ENCODE measurements at places on chromosomes 2 and 18.

- no peak for DNase-seq
Observed at GRCh38 chr2:169091256-169091655, 21.9 kb downstream of the DHRS9 start.

GRCh38 chr2:95044601-95045000, 19.1 kb downstream of the MAL start:
- DNase-seq: no peak

- no peak for DNase-seq
Observed at GRCh38 chr18:70260683-70261082, 28.2 kb upstream of the SOCS6 start.

DNA sequence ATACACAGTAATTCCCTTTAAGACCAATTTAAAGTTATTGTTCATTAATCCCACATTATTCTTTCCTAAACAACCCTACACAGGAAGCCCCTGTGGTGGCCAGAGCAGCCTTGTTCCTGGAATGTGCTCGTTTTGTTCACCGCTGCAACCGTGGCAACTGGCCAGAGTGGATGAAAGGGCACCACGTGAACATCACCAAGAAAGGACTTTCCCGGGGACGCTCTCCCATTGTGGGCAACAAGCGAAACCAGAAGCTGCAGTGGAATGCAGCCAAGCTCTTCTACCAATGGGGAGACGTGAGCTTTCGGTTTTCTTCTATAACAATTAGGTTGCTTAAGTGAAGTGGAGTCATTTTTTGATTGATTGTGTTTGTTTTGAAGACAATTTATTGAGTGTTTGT, 101.0 kb downstream of the UNC80 start:
- peak; percentile 77 for DNase-seq

DNA sequence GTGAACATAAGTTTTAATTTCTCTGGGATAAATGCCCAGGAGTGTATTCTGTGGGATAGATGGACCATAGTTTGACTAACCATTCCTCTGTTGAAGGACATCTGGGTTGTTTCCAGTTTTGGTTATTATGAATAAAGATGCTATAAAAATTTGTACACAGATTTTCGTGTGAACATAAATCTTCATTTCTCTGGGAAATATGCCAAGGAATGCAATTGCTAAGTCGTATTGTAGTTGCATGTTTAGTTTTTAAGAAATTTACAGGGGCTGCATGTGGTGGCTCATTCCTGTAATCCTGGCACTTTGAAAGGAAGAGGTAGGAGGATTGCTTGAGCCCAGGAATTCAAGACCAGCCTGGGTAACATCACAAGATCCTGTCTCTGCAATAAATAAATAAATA, 6.9 kb upstream of the SLC11A1 start:
- DNase-seq: no peak

- no peak for DNase-seq
Observed at GRCh38 chr2:191274413-191274815, 29.2 kb downstream of the MYO1B start.

DNA sequence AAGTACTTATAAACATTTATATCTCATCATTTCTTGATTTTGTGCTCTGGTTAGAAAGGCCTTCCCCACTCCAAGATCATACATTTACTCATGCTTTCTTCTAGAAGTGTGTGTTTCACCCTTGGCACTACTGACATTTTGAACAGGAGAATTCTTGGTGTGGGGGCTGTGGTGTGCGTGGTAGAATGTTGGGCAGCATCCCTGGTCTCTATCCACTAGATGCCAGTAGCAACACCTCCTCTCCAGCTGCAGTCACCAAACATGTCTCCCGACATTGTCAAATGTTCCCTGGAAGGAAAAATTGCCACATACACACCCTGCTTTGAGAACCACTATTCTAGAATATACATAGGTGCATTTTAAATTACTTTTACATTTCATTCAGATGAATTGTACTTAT, 8.7 kb upstream of the TGIF1 start:
- DNase-seq: peak; percentile 80

Data from Ammon's horn (tissue), 1 donor.